ENCODE measurements at places on chromosomes 12 and 14.
A peak's percentile ranks its signal among the peaks of the same experiment; 100 is the strongest.

- DNase-seq: peak; percentile 6
Observed at GRCh38 chr14:90940318-90940962, 120.0 kb downstream of the RPS6KA5 start.

- DNase-seq: peak; percentile 24
Observed at GRCh38 chr12:21526053-21526452, at the start of gene SPX. SPX (plus strand) TSS chr12:21526296; CDS start chr12:21526473, 177 bp downstream.

DNA sequence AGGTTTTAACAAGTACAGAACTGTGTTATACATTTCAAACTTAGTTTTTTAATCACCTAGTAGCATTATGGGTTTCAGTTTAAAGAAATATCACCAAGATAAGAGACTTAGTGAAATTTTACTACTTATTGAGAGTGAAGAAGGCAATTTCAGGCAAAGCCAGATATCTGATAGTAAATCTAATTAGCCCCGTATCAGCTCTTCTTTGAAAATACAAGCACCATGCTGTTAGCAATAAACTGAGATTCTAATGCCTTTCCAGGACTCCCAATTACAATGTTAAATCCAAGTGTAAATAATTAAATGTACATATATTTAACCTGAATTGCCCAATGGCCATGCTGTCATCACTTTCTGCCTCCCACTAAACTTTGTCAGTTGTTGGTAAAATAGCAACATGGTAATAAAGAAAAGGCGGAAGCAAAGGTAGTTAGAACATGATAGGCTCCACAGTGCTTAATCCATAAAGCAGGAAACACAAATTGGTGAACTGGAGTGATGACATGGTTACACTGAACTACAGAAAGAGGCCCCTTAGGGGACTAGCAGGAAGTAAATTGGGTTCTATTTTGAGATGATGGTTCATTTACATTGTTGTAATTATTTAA, 646.1 kb downstream of the C12orf50 start:
- DNase-seq: no peak

DNA sequence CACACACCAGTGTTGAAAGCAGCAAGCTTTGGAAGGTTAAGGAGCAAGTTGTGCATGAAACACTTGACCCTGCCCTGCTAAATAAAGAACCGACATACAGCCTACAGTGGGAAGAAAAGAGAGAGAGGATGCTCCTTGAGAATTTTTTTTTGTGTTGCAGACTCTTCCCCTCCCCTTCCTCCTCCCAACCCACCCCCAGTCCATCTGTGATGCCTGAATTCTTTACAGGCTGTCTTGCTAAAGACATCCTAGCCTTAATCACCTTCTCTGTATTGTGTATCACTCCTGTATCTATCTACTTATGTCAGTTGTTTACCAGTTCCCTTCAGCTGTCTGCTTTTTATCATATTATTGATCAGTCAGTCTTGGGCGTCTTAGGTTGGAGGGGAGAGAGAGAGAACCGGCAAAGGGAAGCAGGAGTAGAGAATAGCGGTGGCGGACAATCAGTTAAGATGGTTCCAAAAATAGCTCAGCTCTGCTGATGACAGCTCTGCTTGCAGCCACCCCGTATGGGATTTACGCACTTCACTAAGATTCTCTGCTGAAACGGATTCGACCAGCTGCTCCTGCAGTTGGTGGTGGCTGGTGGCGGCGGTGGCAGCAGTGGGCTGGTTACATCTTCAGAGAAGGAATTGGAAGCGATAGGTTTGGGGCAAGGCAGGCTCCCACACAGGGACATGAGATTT, 664.7 kb downstream of the NRXN3 start:
- DNase-seq: no peak

- no peak for DNase-seq
Observed at GRCh38 chr12:16086462-16086861, 175.3 kb downstream of the DERA start.

GRCh38 chr14:64743061-64743460, 38.8 kb downstream of the PLEKHG3 start:
- no peak for DNase-seq

DNA sequence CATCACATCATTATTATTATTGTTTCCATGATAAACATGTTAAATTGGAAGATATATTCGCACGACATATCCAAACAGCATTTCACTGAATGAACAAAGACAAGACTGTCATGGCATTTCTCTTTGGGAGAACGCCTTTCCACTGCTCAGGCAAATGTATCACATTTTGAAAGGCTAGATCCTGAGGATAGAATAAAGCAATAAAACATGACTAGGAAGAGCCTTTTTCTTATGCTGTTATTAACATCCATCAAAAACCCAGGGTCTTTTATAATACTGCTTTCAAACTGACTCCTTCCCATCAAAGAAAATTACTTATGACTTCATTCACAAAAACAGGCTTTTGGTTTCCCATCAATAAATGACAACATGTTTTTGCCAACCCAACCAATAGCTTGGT, 630.9 kb downstream of the TMTC2 start:
- no peak for DNase-seq
